ENCODE measurements at places on chromosomes 2 and 18.

GRCh38 chr18:63974991-63975390, 5.1 kb downstream of the SERPINB8 start:
- no peak for DNase-seq

DNA sequence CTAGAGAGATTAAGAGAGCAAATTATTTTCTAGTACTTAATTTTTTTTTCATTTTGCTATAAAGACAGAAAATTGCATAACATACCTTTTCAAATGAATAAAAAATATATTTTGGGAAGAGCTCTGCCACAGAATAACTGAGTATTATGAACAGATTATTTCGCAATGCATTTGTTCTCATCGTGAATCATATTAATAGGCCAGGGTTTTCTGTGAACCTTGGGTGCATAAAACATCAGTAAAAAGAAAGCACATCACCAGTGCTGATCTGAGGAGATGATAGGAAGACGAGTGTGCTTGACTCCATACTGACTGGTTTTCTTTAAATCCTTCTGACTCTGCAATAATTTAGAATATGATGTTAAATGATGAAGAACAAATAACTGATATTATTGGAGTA, 409.1 kb downstream of the CPS1 start:
- DNase-seq, result no peak

GRCh38 chr2:101773137-101773536, 75.6 kb downstream of the MAP4K4 start:
- no peak for DNase-seq

- DNase-seq, result no peak
These were observed 241.9 kb downstream of the WDPCP start for GRCh38 chr2:63346411-63346810.

DNA sequence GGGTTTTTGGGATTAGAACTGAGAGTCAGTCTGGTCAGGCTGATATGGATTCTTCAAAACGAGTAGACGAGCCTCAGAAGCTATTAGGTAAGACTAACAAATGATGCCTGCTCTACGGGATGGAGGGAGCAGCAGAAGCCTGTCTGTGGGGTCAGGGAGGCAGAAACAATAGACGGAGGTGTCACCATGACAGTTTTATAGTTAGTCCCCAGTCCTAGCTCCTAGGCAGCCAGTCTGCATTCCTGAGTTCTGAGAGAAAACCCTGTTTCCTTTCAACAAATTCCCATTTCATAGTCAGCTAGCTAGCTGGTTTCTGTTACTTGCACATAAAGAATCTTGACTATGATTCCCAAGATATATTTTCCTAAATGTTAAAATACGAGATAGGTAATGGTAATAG, 542.1 kb downstream of the PID1 start:
- no peak for DNase-seq

- DNase-seq, result no peak
These were observed 104.3 kb upstream of the LINC00305 start for GRCh38 chr18:64253222-64253621.
